Neural progenitor cell (in vitro differentiated cells): ENCODE measurements at places on chromosomes 11 and 22. TPM values are rescaled to one million over a fixed set of nuclear protein-coding genes. Genes with fewer than 3 reads are reported as not detected.

The TMEM184B gene
- total RNA-seq: 26.5 and 43.3 TPM in 2 replicates

The PRR5 gene
- total RNA-seq: 4.0 and 18.6 TPM in 2 replicates

The ANO5 gene
- 9.9 and 16.5 TPM in 2 replicates for total RNA-seq

The MRGPRX3 gene
- not detected in 2 replicates for total RNA-seq

The CYP2R1 gene
- total RNA-seq: 28.8 and 29.9 TPM in 2 replicates

The PRDM11 gene
- total RNA-seq: 1.8 and 5.3 TPM in 2 replicates

The MMP7 gene
- total RNA-seq: not detected in 2 replicates

The CFL1 gene
- total RNA-seq: 704 and 971 TPM in 2 replicates

The PAMR1 gene
- total RNA-seq: 209 and 285 TPM in 2 replicates

The OR51I2 gene
- total RNA-seq: not detected in 2 replicates

- DNase-seq: no peak
Observed at GRCh38 chr22:24761888-24762675, 12.4 kb downstream of the PIWIL3 start.

GRCh38 chr11:65430406-65431217 lies 8.0 kb downstream of the NEAT1 start:
- DNase-seq: no peak

- DNase-seq: no peak
Observed at GRCh38 chr11:78080818-78081495, 1.3 kb upstream of the NDUFC2 start.

GRCh38 chr11:108945341-108945740 lies 280.5 kb downstream of the DDX10 start:
- DNase-seq: no peak

GRCh38 chr11:2294926-2295290 lies 6.8 kb downstream of the C11orf21 start:
- no peak for DNase-seq

- no peak for DNase-seq
Observed at GRCh38 chr22:30025221-30025620, 55.0 kb upstream of the HORMAD2 start.

DNA sequence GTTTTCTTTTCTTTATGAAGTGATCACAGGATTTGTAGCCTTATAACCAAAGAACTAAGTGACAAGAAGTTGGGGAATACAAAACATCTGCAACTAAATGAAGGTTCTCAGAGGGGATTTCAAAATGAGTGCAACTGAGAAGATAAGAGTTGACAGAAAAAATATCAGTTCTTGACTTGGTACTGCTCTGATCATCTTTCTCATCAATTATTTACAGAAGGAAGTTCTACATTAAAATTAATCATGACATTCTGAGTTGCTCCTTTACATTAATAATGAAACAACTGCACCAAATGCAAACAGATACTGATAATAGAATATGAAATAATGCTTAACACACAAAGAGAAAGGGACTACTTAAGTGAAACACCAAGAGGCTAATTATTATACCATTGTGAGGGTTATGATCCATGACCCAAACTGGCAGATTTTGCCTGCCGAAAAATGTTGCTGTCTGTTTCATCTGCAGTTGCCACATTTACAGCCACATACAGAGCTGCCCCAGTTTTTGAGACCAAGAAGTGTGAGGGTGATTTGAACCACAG lies 561.9 kb upstream of the ANO5 start:
- no peak for DNase-seq

- peak; percentile 58 for DNase-seq
Observed at GRCh38 chr11:129910360-129910759, 15.0 kb upstream of the NFRKB start.

GRCh38 chr11:2846056-2846455 lies 39.5 kb downstream of the CDKN1C start:
- DNase-seq: no peak

DNA sequence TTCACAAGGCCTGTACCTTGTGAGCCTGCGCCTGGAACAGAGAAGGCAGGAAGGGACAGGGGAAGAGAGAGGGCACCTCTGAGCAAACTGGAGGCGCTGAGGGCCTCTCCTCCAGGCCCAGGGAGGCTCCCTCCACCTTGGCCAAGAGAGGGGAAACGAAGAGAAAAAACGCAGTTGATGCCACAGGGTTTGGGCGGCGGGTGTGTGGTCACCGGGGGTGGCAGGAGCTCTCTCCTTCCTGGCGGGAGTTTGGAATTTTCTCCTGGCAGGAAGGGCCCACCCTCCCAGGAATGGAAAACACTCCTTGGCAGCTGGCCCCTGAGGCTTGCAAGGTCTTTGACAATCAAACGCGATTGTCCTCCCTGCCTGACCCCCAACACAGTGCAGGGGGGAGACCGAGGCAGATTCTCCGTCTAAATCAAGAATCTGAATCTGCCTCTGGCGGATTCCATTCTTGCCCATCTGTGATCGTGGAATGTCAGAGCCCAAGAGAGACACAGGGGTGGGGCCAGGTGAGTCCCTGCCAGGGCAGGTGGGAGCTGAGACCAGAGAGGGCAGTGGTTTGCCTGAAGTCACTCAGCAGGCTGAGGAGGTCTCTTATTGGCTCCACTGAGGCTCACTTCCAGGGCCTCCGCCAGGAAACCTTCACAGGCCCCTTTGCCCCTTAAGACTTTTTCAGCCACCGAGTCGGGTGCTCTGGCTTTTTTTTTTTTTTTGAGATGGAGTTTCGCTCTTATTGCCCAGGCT lies 21.0 kb downstream of the RPL3 start:
- no peak for DNase-seq

DNA sequence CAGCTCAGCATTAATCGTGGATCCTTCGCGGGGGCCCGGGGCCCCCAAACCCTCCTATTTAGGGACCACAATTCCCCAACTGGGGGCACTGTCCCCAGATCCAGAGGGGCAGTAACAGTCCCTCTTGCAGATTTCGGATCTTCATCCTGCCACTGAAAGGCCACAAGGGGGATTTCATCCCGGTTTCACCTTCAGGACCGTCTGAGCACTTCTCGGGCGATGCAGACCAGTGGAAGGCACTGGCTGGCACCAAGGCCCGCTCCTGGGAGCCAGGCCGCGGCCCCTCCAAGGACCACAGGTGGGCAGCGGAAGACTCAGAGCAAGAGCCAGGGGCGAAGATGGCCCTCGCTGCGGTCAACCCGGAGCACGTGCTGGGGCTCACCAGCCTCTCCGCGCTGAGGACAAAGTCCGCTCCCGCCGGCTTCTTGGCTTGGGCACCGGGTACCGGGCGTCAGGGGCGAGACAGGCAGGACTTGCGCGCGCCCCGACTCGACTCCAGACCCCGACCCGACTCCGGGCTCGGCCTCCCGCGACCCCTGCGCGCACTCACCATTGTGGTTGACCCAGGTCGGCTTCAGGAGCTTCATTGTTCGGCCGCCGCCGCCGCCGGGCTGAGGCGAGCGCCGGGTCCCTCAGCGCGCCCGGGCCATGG lies 517 bp downstream of the HIRA start:
- DNase-seq: peak; percentile 72

- DNase-seq: no peak
Observed at GRCh38 chr11:70775386-70776075, 377.2 kb downstream of the CTTN start.

- DNase-seq: no peak
Observed at GRCh38 chr11:119745112-119745511, 16.1 kb upstream of the NECTIN1 start.

DNA sequence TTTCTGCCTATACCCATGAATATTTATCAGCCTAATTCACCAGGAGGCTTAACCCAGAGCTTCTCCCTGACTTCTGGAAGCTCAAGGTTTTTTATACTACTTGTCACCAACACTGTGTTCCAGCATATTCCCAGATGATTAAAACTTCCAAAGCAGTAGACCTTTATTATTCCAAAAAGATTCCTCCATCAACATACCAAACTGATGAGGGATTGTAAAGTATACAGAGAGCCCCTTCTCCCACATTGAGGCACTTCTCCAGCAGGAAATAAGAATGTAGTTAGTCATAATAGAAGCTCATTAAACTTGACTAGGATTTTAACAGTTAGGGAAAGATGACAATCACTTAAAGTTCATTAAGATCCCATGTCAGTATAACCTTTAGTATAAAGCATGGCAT lies 51.4 kb upstream of the CEP126 start:
- DNase-seq: no peak

DNA sequence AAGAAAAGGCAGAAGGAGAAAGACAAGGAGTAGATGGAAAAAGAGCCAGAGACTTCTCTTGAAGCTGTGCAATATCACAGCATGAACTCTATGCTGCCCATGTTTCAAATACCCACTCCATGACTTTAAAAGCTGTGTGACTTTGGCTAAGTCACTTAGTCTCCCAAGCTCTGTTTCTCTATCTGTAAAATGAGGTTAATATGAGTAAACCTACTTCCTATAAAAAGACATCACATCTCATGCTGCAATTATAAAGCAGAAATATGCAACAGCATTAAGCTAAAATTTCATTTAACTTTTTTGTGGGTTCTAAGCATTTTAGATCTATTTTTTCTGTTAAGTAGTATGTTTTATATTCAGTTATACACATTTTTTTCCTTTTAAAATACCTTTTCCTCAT lies 11.6 kb downstream of the DGCR2 start:
- no peak for DNase-seq

GRCh38 chr11:132405728-132406127 lies 1035.3 kb downstream of the NTM start:
- DNase-seq: peak; percentile 31

DNA sequence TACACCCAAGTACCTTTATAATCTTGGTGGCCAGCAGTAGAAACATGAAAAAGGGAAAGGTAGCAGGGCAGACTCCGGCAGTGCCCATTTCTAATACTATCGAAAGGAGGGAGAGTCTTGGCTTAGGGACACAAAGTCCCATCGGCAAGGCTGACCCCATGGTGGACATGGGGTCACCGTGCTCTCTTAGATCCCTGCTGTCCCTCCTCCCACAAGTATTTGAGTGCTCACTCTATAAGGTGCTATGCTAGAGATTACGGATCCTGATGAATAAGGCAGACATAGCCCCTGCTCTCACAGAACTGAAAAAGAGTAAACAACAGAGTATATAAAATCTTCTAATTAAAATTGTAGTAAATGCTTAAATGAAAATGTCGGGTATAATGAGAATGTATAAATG lies 172.4 kb upstream of the PITPNB start:
- DNase-seq: no peak

DNA sequence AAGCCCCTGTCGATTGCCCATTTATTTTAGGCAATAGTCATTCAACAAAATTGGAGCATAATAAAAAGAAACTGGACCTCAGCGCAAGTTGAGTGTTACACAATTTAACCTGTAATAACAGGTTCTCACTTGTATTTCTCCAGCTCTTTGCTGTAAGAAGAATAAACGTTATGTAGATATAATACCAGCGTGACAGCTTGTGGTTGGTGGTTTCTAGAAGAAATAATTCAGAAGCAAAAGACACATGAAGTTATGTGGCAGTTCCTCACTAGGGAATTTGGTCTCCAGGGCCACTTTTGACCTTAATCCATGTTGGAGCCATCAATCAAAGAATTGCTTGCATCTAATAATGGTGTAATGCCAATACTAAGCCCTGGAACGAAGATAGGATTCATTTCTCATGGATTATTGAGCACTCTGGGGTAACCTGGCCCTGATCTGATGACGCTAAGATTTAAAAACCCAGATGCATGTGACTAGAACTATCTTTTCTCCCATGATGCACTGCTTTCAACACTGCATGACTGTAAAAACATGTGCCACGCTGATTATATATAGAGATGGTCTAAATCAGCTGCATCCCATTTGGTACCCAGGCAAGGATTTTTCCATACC lies 129.7 kb upstream of the LDLRAD3 start:
- no peak for DNase-seq

DNA sequence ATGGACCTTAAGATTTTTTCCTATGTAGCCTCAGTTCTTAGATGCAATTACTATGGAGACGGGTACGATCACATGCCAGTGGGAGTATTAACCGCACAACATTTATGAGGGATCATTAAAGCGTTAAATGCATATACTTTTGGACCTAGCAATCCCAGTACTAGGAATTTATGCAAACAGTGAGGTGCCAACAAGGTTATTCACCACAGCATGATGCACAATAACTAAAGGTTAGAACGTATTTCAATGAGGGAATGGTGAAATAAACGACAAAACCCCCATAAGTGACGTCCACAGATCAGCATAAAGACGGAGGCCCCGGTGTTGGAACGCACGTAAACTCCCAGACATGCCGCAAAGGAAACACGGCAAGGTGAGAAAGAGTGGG lies 539 bp downstream of the SIRT3 start:
- DNase-seq: no peak

DNA sequence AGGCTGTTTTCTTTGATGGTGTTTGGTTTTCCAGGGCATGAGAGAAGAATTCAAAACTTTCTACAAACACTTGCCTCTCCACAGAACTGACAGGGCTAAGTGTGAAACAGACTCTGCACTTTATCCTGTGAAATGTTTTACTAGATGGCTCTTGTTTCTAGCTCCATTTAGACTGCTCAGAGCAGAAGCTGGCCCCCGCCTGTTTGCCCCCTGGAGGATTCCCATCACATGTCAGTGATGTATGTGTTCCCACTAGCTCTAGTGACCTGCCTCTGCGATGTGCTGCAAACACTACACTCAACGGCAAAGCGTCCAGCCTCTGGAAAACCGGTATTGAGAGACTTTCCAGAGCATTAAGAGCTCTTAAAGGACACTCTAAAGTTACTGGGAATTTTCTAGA lies 41.4 kb upstream of the PCF11 start:
- DNase-seq: peak; percentile 8

- DNase-seq: no peak
Observed at GRCh38 chr22:30253205-30253852, 6.8 kb upstream of the LIF start.

DNA sequence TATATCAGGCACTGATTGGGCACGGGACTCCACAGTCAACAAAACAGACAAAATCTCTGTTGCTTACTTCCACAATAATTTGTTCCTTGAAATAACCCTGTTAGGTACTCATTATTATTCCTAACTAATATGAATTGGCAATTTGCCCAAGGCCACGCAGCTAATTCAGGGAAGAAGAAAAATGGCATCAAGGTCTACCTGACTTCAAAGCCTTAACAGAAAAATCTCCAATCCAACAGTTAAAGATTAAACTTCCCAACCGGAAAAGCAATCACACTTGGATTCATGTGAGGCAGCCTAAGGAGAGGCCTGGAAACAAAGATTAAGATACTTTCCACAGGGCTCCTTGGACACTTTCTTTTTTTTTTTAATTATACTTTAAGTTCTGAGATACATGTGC lies 68.9 kb downstream of the PRCP start:
- no peak for DNase-seq

GRCh38 chr11:95222817-95223216 lies 8.2 kb downstream of the SESN3 start:
- DNase-seq: no peak

DNA sequence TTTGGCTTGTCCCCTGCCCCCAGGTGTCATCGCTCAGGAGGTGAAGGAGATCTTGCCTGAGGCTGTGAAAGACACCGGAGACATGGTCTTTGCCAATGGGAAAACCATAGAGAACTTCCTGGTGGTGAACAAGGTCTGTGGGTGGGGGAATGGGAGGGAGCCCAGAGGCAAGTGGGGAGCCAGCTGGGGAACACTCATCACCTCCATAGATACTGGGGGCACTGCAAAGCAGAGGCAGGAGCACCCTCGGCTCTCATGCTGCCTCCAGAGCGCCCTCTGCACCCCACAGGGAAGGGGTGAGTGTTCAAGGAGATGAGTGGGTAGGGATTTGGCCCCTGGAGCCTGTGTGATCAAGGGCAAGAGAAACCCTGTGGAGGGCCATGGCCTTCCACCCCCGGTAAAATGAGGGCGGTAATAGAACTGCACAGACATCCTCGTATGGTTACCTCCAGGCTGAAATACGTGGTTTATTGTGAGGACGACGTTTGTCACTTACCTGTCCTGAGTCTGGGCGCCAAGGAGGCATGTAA lies 14.0 kb downstream of the TMEM258 start:
- DNase-seq: no peak
